ENCODE measurements at places on chromosomes 4 and X.
A peak's percentile ranks its signal among the peaks of the same experiment; 100 is the strongest.

DNA sequence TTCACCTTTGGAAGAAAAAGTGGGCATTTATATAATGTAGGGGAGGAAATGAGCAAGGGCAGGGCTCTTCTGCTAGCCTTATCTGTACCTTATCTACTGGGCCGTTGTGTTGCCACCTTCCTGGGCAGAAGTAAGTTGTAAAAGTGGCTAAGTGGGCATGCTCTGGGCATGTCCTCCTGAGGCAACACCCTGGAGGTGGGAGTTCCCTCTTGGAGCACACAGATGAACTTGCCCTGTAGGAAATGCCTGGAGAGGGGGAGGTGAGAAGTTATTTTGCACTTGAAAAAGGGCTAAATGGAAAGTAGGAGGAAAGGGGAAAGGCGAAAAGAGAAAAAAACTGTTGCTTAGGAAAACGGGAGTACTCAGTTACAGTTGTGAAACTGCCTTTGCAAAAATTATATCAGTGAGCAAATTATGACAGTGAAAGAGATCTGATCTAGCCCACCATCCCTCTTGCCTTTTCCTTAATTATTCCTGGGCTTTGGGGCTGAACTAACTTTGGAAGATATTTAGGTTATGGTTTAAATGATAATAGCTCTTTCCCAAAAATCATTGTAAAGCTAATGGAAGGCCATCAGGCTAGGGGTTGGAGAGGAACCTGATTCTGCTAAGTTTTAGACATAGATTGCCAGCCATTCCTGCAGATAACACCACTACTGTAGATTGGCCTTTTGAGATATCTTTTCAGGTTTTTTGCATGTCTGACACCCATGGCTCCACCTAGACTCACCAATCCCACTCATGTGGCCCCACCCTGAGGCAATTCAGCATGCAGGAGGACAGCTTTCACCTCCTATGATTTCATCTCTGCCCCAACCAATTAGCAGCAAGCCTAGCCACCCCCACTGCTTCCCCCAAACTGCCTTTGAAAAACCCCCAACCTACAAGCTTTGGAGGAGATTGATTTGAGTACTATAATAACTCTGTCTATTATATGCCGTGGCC is 20.5 kb upstream of the ZNF81 start:
- DNase-seq: no peak

DNA sequence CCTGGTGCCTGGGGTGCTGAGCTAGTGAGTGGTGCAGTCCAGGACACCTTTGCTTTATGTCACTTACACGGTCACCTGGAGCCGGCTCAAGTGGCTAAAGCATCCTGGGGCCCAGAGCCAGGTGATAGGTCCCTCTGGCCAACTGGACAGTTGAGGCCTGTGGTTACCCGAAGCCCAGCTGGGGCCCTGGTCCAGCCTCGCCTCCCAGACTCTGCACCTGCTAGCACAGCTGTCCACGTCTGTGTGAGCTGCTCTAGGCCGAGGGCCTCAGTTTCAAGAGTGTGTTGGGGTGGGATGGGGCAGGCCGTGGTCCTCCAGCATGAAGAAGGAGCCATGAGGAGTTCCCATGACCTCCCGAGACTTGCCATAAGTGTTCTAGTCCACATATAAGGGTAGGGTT is 7.7 kb upstream of the ADD1 start:
- no peak for DNase-seq

DNA sequence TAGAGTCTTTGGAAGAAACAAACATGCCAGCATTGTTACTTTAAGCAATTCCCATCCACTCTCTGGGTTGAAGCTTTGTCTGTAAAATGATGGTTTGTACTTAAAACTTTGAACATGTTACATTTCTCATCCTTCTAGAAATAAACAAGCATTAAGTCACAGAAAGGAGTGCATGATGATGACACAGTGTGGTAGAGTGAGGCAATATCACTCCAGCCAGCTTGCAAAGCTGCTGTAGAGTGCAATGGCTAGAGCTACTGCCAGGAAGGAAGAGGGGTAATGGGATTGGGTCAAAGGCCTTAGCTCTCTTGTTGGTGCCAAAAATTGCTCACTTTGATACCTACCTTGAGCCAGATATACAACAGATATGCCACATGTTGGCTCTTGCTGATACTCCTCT is 12.3 kb upstream of the ENOX2 start:
- DNase-seq: peak; percentile 47

- peak; percentile 19 for DNase-seq
Measured at GRCh38 chr4:114694770-114695169, 96.2 kb downstream of the UGT8 start.

- DNase-seq: no peak
Measured at GRCh38 chrX:133007458-133007857, 49.0 kb upstream of the HS6ST2 start.

GRCh38 chr4:24720436-24720835 is 74.9 kb upstream of the SOD3 start:
- no peak for DNase-seq

DNA sequence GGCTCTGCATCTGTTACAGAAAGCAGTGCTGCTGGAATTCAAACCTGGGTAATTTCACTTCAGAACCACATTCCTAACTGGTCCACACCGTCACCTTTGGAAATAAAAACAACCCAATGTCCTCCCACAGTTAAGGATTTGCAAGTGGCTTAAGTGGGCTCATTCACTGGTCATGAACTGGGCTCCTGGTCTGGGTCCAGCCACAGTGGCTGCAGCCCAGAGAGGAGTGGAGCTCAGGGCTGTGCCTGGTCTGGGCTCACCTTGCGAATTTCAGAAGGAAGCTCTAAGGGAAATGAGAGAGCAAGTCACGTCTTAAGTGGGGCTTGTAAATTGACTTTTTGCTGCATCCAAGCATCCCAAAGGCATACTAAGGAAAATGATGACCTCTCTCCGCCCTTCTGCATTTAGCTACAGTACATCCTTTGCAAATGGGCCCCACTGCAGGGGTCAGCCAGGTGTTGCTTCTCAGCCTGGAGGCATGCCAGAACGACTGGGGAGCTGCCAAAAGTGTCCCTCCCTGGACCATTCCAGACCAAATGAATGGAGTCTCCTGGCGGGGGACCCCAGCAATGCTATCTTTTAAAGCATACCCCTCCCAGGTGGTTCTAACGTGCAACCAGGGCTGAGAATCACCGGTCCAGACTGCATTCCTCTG is 25.6 kb upstream of the CRMP1 start:
- no peak for DNase-seq

DNA sequence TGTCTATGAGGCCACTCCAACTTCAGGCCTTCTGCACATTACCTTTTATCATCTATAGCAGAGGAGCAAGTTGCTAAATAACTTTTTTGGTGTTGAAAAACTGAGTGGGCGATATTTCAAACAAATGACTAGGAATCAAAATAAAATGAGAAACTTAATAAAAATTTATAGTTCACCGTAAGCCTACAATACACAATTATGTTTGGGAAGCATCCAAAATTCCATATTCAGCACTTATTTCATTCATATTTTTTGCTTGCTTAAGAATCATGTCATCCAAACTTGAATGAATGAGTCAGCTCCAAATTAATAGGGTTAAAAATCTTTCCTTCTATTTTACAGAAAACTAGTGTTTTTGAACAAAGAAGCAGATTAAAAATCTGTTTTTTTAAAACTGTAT is 119.1 kb downstream of the SH3RF1 start:
- DNase-seq: peak; percentile 56

DNA sequence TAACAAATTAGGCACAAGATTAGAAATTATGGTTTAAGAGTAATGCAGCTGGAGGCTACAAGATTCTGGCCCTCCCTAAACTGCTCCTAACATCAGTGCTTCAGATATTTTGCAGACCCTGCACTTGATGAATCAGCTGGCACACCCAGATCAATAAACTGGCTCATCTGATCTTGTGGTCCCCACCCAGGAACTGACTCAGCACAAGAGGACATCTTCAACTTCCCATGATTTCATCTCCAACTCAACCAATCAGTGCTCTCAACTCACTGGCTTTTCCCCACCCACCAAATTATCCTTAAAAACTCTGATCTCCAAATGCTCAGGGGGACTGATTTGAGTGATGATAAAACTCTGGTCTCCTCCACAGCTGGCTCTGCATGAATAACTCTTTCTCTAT is 21.7 kb upstream of the TMEM33 start:
- DNase-seq: peak; percentile 12

DNA sequence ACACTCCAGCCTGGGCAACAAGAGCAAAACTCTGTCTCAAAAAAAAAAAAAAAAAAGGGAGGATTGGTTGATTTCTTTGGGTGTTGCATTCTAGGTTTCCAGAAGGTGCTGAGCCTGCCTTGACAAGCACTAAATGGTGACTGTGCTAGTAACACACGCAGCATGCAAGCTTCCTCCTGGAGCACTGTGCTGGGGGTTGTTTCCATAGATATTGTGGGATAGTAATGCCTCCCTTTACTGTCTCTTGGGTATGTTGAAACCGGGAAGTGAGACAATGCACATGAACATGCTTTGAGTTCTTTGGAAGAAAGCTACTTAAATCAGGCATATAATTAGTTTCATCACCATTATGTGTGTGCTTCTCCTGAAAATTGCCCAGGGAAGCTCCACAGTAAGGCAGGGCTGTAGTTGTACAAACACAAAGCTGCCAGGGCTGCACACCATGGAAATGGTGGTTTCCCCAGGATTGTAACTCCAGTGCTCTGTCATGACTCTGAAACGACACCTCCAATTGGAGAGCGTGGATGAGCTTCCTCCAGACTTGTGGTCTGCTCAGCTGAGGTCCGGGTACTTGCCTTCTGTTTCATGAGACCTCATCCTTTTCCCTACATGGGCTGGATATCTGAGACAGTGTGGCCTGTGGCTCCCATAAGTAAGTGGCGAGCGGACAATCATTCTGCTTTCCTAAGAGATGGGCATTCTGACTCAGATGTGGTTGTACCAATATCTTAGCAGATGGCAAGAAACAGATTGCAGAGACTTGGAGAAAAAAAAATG is 31.5 kb upstream of the STOX2 start:
- no peak for DNase-seq

GRCh38 chrX:29858714-29859113 is 356.6 kb upstream of the MAGEB2 start:
- peak; percentile 3 for DNase-seq

DNA sequence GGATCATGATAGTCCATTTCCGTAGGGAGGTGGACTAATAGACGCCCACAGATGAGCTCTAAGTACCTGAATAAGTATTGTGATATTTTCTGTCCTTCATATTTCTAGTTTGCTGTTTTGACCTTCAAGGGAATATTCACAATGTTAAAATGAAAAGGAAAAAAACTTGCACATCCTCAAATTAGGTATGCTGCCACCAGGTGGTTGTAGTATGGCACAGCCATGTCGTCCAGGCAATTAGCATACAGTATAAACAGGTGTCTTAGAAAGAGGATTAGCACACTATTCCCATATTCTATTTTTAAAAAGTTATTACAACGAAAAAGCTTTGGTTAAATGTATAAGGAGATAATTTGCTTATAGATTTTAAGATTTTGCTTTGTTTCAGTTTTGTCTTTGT is 802.0 kb downstream of the RPA4 start:
- DNase-seq: peak; percentile 46

DNA sequence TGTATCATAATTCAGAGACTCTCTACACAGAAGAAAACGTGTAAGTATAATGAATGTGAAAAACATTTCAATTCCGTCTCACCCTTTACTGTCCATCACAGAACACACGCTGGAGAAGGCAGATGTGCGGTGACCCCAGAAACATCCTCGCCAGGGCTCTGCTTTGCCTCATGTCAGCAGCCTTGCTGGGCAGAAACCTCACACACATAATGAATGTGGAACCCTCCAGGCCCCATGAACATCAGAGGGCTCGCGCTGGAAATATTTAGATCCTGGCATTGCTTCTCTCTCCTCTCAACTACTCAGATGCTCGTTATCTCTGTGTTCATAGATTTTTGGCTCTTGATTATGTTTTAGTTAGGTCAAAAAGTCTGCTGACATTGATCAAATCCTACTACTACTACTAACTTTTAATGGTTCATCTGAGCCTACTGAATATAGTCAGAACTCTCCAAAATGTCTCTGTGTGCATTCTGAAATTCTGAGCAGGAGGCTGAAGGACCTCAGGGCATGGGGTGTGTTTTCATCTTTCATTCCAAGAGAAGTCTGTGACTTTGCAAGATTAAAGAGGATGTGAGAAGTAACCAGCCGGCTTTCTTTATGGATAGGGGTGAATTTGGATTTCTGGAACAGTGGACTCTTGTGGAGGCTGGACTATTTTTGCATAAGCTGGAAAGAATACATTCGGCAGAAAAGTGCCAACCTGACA is 27.0 kb downstream of the SMIM43 start:
- no peak for DNase-seq

DNA sequence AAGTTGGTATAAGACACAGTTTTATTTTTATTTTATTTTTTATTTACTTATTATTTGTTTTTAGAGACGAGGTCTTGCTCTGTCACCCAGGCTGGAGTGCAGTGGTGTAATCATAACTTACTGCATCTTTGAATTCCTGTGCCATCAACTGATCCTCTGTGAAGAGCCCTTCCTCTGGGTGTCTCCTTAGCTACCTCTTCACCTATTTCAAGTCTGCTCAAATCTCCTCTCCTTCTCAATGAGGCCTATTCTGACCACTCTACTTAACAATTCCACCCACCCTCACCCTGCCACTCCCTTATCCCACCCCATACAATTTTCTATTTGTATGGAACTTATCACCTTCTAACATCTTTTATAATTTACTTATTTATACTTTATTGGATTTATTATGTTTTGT is 183.4 kb downstream of the PPP3CA start:
- DNase-seq: peak; percentile 61

- no peak for DNase-seq
Measured at GRCh38 chr4:142226014-142226413, 589.6 kb downstream of the IL15 start.

DNA sequence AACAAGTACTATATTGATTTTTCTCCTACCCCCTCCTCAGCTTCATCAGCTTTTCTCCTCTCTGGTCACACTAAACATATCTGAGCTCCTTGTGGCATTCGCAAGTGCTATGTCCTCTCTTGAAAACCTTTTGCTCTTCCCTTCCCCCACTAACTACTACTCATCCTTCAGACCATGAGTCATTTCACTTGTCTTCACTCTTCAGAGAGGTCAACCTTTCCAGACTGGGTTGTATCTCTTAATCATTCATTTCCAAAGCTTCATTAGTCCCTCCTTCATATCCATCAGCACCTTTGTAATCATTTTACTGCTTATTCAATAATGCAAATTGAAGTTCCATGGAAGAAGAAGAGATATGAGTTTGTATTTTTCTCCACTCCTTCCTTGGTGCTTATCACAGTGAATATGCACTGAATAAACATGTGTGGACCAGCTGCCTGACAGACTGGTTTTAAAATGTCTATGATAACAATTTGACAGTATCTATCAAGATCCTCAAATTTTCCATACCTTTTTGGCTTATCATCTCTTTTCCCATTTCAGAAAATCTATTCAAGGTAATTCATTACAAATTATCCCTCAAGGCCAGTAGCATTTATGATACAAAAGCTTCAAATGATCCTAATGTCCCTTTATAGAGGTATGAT is 28.4 kb downstream of the DDX60L start:
- DNase-seq: peak; percentile 82
